ENCODE measurements at places on chromosomes 5 and 9.

- no peak for DNase-seq
Observed at GRCh38 chr5:144142139-144142823, 28.2 kb downstream of the YIPF5 start.

GRCh38 chr9:24071091-24071490 lies 245.1 kb upstream of the ELAVL2 start:
- DNase-seq = no peak

- no peak for DNase-seq
Observed at GRCh38 chr5:95537501-95537900, 17.3 kb downstream of the SKIC3 start.

GRCh38 chr5:150272531-150272930 lies 17.0 kb downstream of the CAMK2A start:
- no peak for DNase-seq

DNA sequence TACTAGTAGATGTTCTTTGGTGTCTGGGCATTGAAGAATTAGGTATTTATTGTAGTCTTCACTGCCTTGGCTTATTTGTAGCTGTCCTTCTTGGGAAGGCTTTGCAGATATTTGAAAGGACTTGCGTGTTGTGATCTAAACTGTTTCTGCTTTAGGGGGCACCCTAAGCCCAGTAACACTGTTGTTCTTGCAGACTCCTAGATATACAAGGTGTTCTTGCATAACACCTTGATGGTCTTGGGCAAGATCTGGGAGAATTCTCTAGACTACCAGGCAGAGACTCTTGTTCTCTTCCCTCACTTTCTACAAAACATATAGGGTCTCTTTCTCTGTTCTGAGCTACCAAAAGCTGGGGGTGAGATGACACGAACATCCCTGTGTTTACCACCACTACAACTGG lies 179.1 kb downstream of the FAM170A start:
- no peak for DNase-seq

GRCh38 chr5:79183011-79183410 lies 52.9 kb upstream of the JMY start:
- no peak for DNase-seq

DNA sequence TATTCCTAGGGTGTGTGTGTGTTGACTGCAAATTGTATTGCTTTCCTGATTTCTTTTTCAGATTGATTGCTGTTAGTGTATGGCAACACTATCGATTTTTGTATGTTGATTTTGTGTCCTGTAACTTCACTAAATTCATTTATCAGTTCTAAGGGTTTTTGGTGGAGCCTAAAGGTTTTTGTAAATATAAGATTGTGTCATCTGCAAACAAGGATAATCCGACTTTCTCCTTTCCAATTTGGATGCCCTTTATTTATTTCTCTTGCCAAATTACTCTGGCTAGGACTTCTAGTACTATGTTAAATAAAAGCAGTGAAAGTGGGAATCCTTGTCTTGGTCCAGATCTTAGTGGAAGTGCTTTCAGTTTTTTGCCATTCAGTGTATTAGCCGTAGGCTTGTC lies 340.9 kb upstream of the KLF4 start:
- DNase-seq = no peak

DNA sequence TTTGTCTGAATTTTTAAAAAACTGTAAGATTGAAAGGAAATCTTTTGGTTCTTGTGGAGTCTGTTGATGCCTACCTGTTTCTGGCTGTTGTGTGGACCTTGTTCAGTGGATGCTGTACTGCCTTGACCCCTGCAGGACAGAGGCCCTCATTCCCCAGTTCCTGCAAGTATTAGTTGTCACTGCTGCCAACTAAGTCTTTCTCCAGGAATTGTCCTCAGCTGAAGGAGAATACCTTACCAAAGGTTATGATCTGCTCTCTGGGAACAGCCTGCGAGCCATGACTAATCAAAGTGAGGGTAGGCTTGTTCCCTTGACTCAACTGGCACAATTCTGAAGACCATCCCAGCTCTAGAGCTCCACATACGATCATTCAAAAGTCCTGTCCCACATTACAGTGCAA lies 145.3 kb upstream of the FST start:
- DNase-seq = no peak

- DNase-seq = no peak
Observed at GRCh38 chr5:82010696-82011095, 38.9 kb downstream of the ATG10 start.

- DNase-seq = no peak
Observed at GRCh38 chr5:40428126-40428525, 251.6 kb upstream of the PTGER4 start.

DNA sequence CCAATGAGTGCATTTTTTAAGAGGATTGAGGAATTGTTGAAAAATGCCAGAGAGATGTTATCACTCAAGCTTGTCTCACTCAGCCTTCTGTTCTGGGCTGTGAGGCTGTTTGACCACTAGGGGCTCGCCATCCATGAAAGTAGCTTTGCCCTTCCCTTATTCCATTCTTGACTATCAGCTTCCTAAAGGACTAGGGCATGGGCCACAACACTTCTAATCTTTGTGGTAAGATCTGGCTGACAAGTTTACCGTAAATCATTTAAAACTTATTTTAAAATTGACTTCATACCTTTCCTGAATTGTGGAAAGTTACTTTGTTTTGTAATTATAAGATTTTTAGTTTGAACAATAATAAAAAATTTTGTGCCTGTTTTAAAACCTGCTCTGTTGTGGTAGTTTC lies 49.5 kb downstream of the TJP2 start:
- no peak for DNase-seq

DNA sequence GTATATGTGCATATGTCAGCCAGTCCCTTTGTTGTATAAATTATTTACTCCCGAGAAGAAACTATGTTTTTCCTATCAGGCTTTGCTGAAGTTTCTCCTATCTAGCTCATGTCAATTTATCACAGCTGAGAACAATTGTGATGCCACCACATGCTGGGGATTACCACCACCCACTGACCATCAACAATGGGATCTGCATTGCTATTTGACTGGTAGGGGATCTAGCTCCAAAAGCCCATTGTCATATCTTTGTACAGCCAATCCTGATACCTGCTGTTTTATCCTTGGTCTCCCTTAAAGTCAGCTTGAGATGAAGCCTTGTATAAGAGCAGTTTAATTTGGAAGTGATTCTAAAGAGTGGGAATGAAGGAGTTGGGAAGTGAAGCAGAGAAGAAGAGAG lies 53.9 kb upstream of the KCNN2 start:
- DNase-seq = no peak

DNA sequence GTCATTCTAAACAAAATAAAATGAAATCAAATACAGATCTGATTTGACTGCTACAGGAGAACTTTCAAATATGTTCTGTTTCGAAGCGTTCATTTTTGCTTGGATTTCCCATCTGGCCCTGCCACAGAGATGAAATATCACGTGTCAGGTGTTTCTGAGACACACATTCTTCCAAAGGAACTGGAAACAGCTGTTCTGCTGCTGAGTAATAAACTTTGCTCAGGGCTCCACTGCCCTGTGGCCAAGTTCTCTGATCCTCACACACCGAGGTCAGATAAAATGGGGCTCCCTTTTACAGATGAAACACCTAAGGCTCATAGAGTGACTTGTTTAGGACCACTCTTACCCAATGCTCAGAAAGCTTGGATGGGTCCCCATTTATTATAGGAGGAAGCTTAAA lies 42.5 kb downstream of the FRMPD1 start:
- no peak for DNase-seq

- DNase-seq = no peak
Observed at GRCh38 chr5:17314907-17315471, 97.6 kb downstream of the BASP1 start.

- no peak for DNase-seq
Observed at GRCh38 chr5:34452170-34452828, 203.8 kb upstream of the RAI14 start.

GRCh38 chr5:178341091-178341850 lies 108.7 kb upstream of the PHYKPL start:
- DNase-seq = no peak

GRCh38 chr9:125630436-125630835 lies 76.6 kb downstream of the MAPKAP1 start:
- no peak for DNase-seq

DNA sequence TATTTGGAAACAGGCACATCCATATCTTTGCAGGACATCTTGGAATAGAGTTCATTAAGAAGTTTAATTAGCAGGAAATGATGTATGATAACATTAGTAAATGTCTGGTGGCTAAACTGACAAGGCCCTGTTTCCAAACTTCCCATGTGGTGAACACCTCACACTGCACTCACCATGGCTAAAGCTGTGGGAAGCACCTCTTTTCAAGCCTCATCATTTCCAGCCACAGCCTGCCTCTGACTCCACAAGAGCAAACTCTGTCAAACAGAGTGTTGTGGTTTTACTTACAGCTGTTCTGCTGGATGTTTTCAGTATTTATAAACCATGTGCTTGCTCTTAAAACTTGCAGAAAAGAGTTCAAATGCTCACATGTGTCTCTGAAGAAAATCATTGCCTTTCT lies 14.9 kb upstream of the NDUFB6 start:
- DNase-seq = no peak

- DNase-seq = no peak
Observed at GRCh38 chr9:92122061-92122460, 6.8 kb upstream of the SPTLC1 start.

- no peak for DNase-seq
Observed at GRCh38 chr9:76351006-76351405, 43.2 kb downstream of the RFK start.

DNA sequence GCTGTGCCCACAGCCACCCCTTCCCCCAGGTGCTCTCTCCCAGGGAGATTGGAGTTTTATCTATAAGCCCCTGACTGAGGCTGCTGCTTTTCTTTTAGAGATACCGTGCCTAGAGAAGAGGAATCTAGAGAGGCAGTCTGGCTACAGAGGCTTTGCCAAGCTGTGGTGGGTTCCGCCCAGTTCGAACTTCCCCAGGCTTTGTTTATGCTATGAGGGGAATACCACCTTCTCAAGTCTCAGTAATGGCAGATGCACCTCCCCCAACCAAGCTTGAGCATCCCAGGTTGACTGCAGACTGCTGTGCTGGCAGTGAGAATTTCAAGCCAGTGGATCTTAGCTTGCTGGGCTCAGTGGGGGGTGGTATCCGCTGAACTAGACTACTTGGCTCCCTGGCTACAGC lies 157.4 kb downstream of the CAAP1 start:
- DNase-seq = no peak

GRCh38 chr5:83077662-83078261 lies 415 bp downstream of the XRCC4 start:
- DNase-seq = peak; percentile 14

GRCh38 chr9:592225-592624 lies 249.3 kb upstream of the DMRT1 start:
- DNase-seq = peak; percentile 54

DNA sequence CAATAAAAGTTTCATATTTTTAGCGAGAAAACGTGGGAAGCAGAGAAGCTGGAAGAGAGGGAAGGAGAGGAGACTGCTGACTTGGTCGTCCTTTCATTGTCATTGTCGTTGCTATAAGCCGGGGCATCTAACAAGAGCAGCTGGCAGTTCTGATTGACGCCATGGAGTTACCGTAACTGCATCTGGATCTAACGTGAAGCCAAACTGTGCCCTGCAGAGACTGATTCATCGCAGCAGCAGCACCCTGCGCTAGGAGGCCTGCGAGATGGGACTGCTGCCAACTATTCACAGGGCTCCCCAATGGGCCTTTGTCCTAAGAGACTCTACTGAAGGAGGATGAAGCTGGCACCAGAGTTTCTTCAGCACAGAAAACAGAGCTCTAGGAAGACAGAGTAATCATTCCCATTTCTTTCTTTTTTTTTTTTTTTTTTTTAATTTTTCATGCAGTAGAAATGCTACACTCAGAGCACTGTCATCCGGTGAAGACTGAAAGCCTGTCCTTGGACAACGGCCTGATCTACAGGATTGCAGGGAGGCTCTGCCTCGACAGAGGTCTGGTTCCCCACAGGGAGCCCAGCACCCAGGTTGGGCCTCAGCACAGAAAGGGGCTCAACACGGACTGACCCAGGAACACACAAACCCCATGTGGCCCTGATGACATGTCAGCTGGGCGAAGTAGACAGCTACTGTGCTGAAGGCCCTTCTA lies 47.8 kb downstream of the RETREG1 start:
- peak; percentile 17 for DNase-seq
